Glutamatergic neuron (in vitro differentiated cells): ENCODE measurements at places on chromosomes 3 and 15.

DNA sequence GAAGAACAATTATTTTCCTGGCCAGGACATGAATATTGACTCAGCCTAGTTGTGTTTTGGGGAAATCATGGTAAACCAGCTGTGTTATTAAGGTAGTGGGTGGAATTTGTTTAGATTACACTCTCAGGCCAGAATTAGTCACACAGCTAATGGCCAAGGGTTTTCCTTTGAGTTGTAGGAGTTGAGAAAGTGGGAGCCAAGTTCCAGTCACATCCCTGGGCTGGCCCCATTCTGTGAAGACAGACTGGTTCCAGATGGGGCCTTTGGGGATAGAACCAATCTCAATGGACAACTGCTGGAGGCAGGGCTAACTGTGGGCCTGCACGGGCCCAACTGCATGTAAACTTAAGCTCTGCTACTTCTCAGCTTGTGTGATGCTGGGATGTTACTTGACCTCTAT lies 1.4 kb upstream of the RASL12 start:
- DNase-seq, result no peak

- no peak for DNase-seq
Measured at GRCh38 chr3:133092681-133093080, 54.5 kb downstream of the TMEM108 start.

GRCh38 chr3:89974903-89975519 lies 867.6 kb downstream of the EPHA3 start:
- no peak for DNase-seq

DNA sequence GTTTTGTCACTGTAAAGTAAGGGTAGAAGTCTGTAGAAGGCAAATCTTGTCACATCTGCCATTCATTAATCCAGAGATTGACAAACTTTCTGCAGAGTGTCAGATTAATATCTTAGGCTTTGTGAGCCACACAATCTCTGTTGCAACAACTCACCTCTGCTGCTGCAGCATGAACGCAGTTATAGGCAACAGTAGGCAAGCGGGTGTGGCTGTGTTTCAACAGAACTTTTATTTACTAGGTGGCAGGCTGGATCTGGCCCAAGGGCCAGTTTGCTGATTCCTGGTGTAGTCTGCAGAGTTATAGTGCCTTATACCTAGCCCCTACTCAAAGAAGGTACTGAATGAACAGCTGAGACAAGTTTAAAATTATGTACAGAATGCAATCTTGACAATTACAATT lies 396.7 kb downstream of the FOXP1 start:
- DNase-seq, result no peak

DNA sequence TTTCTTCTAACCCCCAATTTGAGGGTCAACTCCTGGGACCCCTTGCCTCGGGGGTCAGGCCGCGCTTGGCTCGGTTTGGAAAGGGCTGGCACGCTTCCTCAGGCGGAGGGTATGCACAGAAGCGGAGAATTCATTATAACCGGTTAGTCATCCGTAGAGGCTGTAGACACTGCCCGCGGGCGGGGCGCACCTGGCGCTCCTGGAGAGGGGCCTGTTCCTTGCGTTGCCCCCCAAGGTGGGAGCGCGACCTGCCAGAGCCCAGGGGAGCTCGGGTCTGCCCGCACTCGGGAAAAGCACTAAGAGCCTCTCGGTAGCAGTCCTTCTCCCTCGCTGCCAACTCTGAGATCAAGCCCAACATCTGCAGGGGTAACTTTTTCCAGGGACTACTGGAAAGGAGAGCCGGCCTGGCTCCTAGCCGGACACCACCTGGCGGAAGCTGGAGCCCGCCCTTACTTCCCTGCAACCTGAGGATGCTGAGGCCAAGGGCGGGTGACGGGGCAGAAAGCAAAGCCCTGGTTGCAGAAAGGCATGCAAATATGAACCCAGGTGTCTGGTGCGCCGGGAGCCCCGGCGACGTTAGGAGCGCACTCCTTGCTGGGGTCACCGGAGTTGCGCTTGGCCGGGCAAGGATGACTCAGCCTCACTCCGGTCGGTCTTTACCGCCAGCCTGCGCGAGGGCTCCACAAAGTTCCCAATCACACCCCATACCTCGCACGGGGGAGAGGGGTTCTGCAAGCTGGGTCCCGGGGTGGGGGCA lies 1.5 kb upstream of the CACNA2D3 start:
- peak; percentile 39 for DNase-seq

GRCh38 chr3:46607603-46608028 lies 4.7 kb upstream of the FAM240A start:
- DNase-seq, result no peak

- no peak for DNase-seq
Measured at GRCh38 chr15:90234096-90234988, at the start of gene GDPGP1. Gene GDPGP1 (plus strand): TSS chr15:90234209. CDS start chr15:90240909, 6,700 bp downstream.

GRCh38 chr3:40268802-40269524 lies 40.5 kb upstream of the EIF1B start:
- no peak for DNase-seq

- DNase-seq, result no peak
Measured at GRCh38 chr15:101156061-101156460, 95.8 kb downstream of the CHSY1 start.

DNA sequence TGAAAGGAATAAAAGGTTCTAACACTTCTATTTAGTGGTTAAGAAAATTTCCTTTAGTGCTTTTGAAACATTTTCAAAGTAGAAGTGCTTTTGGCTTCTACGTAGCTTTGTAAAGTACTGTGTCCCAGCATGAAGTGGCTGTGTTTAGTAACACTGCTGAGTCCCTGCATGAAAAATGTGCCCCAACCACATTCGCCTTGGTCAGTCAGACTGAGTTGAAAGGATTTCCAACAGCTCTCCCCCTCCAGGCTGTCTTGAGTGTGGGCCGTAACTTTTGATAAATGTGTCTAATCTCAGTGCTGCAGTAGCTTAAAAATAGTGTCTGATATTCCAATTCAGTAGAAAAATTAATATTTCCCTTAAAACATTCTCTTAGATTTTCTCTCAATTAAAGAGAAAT lies 115.0 kb downstream of the NR1D2 start:
- DNase-seq, result no peak

- DNase-seq, result no peak
Measured at GRCh38 chr3:187997490-187997889, 156.5 kb upstream of the LPP start.

DNA sequence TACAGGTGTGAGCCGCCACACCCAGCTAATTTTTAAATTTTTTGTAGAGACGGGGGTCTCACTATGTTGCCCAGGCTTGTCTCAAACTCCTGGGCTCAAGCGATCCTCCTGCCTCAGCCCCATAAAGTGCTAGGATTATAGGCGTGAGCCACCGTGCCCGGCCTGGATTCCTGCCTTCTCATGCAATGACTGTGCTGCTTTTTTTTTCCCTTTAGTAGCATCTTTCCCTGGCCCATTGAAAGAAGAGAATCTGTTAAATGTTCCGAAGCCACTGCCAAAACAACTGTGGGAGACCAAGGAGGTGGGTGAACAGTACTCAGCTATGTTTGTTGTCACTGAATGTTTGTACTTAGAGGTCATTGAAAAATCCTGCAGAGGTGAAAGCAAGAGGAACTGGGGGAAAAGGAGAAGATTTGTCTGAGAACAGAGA lies 88.0 kb downstream of the CRTC3 start:
- DNase-seq, result no peak

GRCh38 chr3:66237552-66237951 lies 16.8 kb downstream of the SLC25A26 start:
- no peak for DNase-seq

DNA sequence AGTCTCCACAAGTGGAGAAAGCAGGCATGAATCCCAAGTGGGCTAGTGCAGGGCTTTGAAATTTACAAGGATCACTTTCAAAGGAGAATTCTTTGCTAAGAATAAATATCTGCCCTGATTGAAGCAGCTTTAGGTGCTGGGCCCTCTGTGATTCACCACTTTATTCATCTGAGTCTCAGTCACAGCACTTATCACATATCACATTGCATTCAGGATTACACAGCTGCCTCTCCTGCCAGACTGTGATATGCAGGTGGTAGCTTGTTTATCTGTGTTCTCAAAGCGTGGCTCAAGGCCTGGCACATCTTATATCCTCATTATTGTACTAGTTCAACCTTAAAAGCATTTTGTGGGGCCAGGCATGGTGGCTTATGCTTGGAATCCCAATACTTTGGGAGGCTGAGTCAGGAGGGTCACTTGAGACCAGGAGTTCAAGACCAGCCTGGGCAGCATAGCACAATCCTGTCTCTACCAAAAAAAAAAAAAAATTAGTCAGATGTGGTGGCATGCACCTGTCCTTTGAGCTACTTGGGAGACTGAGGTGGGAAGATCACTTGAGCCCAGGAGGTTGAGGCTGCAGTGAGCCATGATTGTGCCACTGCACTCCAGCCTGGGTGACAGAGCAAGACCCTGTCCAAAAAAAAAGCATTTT lies 156.9 kb upstream of the EIF1B start:
- no peak for DNase-seq

DNA sequence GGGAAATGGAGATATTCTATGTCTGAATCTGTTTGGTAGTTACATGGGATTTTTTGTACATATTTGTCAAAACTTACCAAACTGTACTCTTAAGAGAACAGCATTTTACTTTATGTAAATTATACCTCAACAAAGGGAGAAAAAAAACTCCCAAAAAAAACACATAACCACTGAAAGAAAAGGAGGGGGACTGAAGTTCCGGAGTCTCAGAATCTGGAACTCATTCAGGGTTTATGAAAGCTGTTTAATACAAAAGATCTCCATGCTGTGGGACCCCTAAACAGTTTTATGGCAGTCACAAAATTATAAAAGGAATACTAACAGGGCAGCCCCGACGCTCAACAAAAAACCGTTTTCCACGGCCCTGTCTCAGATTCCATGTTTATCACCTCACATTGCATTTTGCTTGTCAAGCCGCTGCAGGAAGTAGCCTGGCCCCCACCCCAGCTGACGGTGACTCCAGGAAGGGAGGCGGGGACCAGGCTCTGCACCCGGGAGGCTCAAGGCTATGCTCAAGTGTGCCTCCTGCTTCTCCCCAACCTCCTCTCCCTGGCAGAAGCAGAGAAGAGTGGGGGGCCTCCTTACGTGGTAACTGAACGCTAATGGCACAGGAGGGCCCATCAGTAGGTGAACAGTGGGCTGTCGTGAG lies 29.3 kb downstream of the RFT1 start:
- no peak for DNase-seq

DNA sequence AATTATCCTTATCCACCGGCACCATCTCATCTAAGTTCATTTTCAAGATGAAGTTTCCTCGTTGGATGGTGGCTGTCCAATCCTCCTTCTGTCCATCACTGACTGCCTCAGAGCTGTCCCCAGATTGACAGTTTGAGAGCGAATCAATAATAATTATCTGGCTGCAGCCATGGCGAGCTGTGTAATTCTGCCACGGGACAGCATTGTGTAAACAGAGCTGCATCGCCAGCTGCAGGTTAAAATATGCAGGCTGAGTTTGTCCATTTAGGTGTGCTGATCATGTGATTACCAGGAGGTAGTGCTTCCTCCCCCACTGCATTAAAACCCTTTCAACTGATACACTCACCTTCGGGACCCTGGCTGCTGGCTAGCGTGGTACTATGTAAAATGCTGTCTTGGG lies 461.9 kb upstream of the ONECUT1 start:
- peak; percentile 32 for DNase-seq

- DNase-seq, result peak; percentile 87
Measured at GRCh38 chr3:51501833-51502561, 2.2 kb upstream of the DCAF1 start.

DNA sequence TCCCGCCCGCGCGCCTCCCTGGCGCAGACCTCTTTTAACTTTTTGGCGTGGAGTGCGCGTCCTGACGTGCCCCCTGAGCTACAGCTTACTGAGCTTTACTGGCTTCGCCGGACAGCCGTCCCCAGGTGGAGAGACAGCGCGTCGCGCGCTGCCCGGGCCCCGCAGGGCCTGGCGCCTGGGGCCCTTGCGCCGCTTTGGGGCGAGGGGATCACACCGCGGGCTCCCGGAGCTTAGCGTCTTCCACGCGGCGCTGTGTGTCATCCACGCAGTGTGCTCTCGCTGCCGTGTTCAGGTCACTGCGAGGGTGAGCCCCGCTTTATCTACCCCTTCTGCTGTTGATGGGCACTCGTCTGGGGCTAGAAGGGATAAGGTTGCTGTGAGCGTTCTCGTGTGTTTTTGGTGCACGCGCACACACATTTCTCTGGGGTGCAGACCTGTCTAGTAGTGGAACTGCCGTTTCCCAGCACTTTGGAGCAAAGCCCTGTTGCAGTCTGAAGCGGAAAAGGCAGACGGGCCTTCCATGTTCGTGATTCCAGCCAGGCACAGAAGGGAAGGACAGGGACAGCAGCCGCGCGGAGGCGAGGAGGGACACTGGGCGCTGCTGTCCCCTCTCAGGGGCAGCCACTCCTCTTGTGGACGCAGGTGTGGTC lies 33.1 kb upstream of the ALDH1L1 start:
- DNase-seq, result no peak

- DNase-seq, result no peak
Measured at GRCh38 chr3:49727154-49727923, 3.6 kb upstream of the GMPPB start.

DNA sequence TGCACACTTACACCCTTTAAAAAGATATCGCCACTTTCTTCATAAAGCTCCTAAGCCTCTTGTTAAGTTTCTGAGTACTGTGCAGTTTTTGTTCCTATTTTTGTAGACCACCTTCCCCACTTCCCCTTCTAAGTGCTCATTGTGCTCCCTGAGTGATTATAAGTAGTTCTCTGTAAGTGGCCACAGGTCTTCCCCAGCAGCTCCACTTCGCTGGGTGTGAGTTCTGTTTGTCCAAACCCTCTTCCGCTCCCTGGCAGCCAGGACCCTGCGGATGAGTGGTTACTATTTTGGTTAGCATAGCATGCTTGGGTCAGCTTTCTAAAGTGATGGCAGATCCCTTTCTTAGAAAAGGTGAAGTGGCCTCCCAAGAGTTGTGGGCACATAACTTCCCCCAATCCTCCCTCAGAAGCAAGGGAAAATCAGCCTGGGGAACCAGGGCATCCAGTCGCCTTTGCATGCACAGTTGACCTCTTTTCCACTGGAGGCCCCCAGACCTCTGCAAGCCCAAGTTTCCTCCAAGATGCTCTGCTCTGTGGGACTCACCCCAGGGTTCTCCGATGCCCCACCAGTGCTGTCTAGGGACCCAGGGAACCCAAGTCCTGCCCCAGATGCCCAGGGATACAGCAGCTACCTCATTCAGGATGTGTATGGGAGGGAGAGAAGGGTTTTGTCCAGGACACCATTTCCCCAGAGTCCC lies 69.6 kb downstream of the ATP10A start:
- DNase-seq, result no peak

DNA sequence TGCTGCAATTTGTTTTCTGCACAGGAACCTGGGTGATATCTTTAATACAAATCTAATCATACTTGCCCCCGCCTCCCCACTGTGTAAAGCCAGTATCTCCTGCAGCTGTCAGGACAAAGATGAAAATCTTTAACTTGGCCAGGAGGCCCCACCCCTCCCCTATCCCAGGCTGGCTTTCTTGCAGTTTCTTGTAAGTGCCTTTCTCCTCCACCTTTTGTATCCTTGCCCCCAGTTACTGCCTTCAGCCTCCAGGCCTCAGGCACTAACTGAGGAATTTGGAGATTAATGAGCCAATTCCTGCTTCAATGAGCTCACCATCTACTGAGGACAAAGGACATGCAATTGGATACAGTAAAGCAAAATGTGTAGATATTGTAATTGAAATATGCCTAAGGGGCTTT lies 6.5 kb downstream of the GCSAM start:
- no peak for DNase-seq

GRCh38 chr15:98800437-98801233 lies 152.3 kb downstream of the IGF1R start:
- peak; percentile 25 for DNase-seq
